ENCODE measurements at places on chromosomes 11 and 22.

GRCh38 chr11:81840380-81840779 lies 893.3 kb downstream of the FAM181B start:
- no peak for DNase-seq

GRCh38 chr22:37918580-37919270 lies 12.6 kb downstream of the MICALL1 start:
- no peak for DNase-seq

GRCh38 chr11:93193731-93194130 lies 4.1 kb downstream of the SLC36A4 start:
- no peak for DNase-seq

GRCh38 chr11:111841370-111842053 lies 29.9 kb downstream of the ALG9 start:
- DNase-seq, result peak; percentile 39

GRCh38 chr11:10305262-10305963 lies 540 bp downstream of the ADM start:
- DNase-seq, result no peak

GRCh38 chr22:50306753-50307749 lies at the start of gene PLXNB2:
Gene PLXNB2 (minus strand): TSS chr22:50307646. CDS start chr22:50290584, 17,062 bp downstream.
- DNase-seq, result peak; percentile 81

GRCh38 chr11:110891411-110891810 lies 179.2 kb upstream of the ARHGAP20 start:
- DNase-seq, result no peak

DNA sequence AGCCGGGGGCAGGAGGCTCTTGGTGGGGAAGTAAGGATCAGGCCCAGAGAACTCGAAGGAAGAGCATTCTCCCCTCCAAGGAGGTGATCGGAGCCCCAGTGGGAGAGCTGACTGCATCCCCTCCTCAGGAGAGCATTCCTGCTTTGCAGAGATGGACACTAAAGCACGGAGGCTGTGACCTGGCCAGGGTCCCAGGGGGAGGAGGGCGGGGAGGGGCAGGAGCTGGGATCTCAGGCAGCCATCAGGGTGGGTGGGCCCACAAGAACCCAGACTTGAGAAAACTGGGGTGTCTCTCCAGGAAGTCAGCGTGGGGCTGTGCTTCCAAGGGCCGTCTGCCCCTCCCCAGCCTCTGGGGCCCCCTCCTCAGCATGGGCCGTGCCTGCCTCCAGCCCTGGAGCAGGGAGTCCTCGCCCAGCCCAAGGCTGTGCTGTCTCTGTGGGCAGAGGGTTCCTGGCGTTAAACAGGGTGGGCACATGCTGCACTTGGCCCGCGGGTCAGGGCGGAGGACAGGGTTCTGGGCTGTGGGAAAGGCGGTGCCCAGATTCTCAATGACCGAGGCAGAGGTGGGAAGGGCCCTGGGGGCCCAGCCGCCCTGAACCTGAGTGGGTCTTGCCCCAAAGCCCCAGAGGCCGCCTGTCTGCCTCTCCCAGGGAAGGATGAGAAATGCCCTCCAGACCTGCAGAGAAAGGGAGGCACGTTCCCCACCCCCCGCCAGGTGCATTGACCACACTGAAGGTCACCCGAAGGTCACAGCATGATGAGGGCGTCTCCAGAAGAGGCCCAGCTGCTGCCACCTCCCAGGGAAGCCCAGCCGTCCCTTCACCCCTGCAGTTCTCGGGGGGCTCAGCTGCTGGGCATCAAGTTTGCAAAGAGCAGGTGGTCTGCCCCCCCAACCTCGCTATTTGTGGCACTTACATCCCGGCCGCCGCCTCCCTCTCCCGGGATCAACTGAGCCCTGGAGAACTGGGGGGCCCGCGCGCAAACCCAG lies 643 bp downstream of the CEND1 start:
- DNase-seq, result no peak

Measured in 8988T (cell line).